Tibial artery (tissue), 4 donors: ENCODE measurements at places on chromosomes 5 and 9.

DNA sequence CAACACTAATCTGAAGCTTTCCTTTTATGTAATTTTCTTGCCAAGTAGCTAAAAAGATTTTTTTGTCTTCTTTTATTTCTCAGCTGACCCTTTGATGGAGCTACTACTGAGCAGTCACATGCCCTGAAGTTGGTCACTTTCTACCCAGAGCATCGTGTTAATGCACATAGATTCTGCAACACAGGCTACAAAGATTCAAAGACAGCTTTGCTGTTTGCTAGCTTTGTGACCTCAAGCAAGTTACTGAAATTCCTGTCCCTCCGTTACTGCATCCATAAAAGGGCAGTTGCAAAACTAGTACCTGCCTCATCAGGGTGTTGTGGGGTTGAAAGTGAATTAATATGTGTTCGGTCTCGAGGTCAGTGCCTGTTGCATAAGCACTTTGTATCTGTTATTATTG is 179.9 kb downstream of the GAS1 start:
- DNase-seq: no peak

- no peak for DNase-seq
Observed at GRCh38 chr5:99543841-99544240, 615.0 kb upstream of the CHD1 start.

GRCh38 chr9:19130436-19130835 is 3.1 kb upstream of the PLIN2 start:
- no peak for DNase-seq

- no peak for DNase-seq
Observed at GRCh38 chr9:127876026-127876763, 1.3 kb downstream of the AK1 start.

DNA sequence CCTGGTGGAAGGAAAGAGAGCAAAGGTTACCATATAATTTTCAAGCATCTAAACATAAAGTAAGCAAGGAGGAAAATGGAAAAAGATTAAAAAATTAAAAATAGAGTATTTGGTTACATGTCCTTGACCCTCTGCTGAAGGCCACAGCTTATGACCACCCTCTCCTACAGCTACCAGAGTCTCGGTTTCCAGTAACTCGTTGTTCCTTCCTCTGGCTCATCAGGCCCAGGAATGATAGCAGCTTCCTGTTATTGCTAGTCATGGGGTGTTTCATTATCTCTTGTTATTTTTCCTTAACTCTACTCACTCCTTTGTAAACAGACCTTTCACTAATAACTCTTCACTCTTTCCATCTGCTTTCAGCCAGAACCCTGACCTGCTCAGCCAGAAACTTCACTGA is 102.2 kb downstream of the YTHDC2 start:
- no peak for DNase-seq
